ENCODE measurements at places on chromosomes 2 and 18.
A peak's percentile ranks its signal among the peaks of the same experiment; 100 is the strongest.

DNA sequence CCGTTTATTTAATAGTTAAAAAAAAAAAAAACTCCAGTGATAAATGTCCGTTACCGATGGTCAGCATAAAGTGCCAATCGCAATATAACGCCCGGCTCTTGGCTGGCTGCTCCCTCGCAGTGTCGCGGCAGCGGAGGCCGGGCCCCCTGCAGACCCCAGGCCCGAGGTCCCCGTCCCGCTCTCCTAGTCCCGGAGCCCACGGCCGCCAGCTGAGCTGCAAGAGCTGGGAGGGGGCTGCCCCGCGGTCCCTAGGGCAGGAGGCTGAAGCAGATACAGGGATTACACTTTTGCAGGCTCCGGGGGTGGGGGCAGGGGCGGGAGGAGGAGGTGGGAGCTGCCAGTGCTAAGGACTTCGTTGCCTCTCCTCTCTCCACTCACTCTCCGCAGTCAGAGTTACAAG lies 6.9 kb downstream of the OSR1 start:
- no peak for DNase-seq

- DNase-seq, result no peak
Observed at GRCh38 chr2:240219208-240219890, 78.9 kb upstream of the OTOS start.

DNA sequence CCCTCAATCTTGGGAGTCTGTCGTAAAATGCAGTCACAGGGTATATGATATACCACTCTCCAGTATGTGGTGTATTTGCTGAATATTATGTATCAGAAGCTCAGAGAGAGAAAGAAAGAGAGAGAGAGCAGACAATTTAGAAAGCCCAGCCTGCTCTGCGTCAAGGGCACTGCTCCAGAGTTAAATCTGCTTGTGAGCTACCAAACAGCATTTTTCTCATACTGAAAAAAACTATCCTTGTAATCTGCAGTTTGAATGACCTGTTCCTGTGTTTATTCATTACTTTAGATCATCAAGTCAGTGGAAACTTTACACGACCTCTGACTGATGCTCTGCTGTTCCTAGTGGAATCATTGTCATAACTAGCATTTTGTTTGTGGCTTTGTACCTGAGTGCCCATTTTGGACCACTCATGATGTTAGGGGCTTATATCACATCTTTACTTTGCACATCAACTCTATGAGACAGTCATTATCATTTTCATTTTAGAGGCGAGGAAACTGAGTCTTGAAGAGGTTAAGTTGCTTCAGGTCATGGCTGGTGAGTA lies 89.2 kb upstream of the PELI1 start:
- DNase-seq, result no peak

DNA sequence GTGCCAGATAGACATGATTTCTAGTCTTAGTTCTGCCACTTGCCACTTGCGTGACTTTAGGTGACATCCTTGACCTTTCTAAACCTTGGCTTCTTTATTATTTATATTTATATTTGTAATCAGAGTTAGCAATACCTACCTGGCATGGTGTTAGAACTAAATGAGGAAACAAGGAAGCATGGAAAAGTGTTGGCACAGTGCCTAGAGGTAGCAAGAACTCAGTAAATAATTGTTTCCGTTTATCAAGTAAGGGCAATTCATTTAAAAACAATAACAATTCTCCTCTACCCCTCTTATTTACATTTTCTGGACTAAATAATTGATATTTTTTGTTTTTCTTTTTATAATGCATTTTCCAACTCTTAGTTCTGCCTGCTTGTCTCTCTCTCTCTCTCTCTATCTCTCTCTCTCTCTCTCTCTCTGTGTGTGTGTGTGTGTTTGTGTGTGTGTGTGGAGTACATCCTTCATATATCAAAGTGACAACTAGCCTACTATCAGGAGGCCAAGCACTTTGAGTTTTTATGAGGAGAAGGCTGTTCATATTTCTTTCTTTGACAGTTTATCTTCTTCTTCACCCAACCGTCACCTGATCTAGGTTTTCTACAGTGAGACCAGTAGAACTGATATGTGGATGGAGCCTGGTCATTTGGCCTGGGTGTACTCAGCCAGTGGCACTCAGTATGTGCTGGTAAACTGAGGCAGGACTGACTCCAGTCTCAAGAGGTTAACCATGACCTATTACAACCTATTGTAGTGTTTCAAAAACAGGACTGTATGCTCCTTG lies 134.5 kb downstream of the LRRTM1 start:
- no peak for DNase-seq

DNA sequence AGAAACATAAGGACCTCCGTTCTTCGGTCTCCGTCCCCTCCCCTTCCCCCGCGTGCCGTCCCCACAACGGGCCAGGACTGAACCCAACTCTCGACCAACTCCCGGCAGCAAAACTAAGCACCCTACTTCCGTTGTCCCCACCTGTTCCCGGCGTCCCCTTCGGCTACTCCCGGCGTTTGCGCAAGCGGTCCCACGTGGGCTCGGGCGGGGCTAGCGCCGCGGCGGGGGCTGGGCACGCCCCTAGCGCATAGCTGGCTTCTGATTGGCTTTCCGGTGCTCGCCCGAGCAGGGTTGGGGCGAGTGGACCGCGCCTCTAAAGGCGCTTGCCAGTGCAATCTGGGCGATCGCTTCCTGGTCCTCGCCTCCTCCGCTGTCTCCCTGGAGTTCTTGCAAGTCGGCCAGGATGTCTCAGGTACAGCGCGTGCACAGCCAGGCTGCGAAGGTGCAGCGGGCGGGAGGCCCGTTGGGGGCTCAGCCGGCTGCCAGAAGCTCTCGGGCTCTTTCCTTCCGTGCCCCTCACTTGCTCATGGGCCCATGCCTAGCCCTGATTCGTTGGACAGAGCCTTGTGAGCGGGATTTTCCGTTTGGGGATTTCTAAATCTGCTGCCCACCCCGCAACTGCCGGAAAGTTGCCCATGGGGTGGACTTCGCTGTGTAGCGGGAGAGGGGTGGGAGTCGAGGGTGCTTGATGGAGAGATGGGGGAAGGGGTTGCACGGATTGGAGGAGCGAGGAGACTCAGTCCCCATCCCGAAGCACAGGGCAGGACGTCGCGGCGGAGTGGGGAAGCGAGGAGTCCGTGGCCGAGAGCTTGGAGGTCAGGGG lies at the start of the genes C2orf76 and DBI:
Gene C2orf76 (minus strand): TSS at position 186 of the 823 bp plus-strand sequence. CDS start 26,875 bp downstream, outside the sequence.
Gene DBI (plus strand): TSS at position 329 of the 823 bp plus-strand sequence. CDS start 75 bp downstream, at position 404.
- DNase-seq, result peak; percentile 85

DNA sequence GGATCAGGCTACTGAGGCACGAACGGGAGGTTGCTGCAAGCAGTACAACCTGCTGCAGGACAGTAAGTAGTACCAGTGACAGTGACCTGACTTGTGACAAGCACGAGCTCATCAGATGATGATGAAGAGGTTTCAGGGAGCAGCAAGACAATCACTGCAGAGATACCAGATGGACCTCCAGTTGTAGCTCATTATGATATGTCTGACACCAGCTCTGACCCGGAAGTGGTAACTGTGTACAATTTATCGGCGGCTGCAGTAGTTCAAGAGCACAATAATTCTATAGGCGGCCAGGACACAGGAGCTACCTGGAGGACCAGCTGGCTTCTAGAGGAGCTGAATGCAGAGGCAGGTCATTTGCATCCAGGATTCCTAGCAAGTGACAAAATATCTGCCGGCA lies 64.0 kb upstream of the GULP1 start:
- no peak for DNase-seq

GRCh38 chr2:216903470-216903869 lies 43.6 kb upstream of the TNP1 start:
- no peak for DNase-seq

DNA sequence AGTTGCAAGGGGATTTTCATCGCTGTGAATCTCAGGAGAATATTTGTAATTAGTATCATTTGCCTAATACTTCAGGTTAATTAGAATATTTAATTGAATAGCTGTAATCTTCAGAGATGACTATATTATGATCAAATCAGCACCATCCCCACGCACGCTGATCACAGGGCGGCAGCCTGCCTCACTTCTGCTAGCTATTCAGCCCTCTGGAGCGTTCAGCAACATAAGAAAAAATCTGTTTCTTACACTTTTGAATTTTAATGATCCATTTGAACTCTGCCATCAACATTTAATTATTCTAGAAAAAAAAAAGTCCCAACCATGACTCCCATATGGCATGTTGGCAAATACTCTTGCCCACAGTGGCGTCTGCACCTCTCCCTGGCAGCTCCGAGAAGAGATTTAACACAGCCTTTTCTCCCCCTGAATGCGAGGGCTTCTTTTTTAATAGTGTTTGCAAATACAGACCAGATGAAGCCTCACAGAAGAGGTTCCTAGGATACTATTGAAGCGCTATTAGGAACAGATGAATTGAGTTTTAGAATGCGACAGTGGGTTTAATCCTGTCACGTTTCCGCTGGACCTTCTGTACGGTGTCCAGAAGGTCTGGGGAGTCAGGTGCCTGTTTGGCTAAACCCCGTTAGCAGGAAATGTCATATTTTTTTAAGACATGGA lies 731.9 kb upstream of the SALL3 start:
- DNase-seq, result no peak

DNA sequence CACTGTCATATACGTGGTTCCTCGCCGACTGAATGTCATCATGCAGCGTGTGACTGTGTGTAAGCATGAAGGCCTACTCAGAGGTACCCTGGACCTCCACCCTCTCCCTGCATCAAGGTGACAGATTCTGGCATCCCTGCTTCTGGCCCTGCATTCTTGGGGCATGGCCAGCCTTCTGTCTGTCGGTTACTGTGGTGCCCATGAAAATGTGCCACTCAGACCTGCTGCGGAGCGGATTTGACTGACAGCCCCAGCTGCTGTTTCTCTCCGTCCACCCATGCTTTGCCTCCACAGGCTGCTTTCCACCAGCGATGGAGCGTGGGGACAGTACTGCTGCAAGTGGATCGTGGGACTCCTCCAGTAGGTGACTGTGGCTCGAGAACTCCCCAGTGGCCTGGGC lies 9.6 kb downstream of the TMEM177 start:
- DNase-seq, result no peak

DNA sequence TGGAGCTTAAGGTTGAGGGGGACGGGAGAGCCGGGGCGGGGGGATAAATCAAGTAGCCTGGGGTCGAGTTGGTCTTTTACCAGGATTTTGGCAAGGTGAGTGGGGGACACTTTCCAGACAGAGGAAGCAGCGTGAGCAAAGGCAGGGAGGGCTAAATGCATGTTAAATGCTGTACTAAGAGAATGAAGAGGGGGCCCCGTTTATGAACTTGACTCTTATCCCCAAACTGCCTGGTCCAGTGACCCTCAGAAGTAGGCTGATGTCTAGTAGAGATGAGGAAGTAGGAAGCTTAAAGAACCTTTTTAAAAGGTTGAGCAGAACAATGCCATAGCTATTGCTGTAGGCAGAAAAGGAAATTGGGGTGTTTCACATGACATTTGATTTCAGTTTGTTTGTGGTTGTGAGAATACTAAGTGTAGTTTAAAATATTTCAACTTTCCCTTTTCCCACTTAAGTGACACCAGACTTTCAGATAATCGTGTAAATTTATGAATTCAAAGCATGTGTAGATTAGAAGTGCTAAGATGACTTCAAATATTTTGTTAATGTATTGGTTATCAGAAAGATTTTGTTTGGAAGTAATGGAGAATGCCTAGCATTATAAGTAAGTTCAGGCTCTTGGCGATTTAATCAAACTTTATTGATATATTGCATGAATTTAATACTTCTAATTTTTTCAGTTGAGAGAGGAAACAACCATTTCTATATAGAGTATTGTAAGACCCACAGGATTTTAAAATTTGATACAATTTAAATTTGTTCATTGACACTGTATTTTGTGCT lies 1.8 kb downstream of the REL start:
- peak; percentile 54 for DNase-seq

DNA sequence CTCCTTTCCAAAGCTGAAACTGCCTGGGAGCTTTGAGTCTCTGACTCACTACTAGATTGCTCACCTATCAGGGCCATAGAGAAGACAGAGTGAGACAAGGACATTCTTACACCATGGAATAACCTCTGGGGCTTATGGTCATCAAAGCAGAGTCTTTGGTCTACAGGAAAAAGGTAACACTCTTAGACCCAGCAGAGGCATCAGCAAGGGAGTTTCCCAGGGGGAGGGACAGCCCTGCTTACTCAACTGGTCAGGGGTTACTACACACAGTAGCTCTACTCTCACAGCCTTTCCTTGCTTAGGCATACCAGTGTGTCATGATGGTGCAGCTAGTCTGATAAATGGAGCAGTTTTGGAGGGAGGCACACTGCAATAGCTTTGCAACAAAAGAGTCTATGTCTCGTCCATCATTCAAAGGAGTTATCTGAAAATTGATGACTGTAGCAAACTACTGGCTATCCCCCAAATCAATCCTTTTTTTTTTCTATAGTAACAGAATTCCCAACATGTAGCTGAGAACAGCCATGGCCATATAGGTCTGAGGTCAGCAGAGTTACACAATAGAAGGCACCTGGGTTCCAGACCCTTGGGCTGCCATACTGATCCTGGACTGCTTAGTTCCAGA lies 22.4 kb upstream of the CD28 start:
- DNase-seq, result no peak

GRCh38 chr2:220785178-220785577 lies 786.9 kb downstream of the EPHA4 start:
- no peak for DNase-seq

- DNase-seq, result no peak
Observed at GRCh38 chr2:219810895-219811294, 183.5 kb downstream of the SLC4A3 start.

- DNase-seq, result no peak
Observed at GRCh38 chr2:231489990-231490389, 25.7 kb upstream of the NCL start.

DNA sequence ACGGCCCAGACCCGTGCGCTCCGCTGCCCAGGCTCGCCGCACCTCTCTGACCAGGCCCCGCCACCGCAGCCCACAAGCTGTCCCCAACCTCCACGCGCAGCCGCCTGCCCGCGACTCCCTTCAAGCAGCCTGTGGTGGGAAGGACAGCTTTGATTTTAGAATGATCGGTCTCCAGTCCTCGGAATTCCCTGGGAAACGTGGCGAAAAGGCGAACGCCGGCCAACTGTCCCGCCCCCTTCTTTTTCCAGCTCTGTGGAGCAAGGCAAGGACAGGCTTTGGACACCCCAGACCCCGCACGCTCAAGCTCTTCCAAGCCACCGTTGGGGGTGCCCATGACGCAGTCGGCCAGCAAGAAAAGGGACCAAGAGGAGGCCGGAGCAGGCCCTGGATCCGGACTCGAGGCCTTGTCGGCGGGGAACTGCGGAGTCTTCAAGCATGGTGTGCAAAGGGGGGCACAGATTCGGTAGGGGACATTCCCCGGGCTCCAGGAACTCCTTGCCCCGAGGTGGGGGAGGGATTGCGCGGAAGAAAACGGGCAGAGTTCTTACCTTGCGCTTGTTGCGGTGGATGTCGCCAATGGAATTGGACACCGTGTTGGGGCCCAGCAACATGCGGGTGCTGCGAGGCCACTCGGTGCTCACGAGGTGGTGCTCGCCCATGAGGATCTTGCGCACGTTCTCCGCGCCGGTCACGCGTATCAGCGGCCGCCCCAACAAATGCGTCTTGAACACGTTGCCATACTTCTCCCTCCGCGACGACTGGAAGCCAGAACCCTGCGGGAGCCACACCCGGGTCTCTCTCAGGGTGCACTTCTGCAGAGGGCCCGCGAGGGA lies 4.0 kb downstream of the CYP26B1 start:
- DNase-seq, result no peak

GRCh38 chr18:42025491-42025890 lies 70.5 kb downstream of the PIK3C3 start:
- DNase-seq, result no peak

GRCh38 chr18:26460449-26461091 lies 87.8 kb downstream of the KCTD1 start:
- DNase-seq, result no peak

- DNase-seq, result no peak
Observed at GRCh38 chr18:12027480-12027879, 46.2 kb downstream of the IMPA2 start.

- no peak for DNase-seq
Observed at GRCh38 chr2:220583725-220584124, 956.3 kb downstream of the SLC4A3 start.

GRCh38 chr2:45820048-45820447 lies 168.6 kb downstream of the PRKCE start:
- DNase-seq, result no peak
